ENCODE measurements at places on chromosomes 3 and 15.

GRCh38 chr3:51904034-51904823, 1.1 kb upstream of the IQCF1 start:
- peaks cover 21% of the 10 kb centered on the region for H3K27me3 ChIP-seq
- H3K4me3 ChIP-seq, result no peak overlapping the region
- no peak overlapping the region for H3K27ac ChIP-seq
- peaks cover 6% of the 10 kb centered on the region for H3K36me3 ChIP-seq
- H3K4me1 ChIP-seq, result peaks cover 11% of the 10 kb centered on the region

DNA sequence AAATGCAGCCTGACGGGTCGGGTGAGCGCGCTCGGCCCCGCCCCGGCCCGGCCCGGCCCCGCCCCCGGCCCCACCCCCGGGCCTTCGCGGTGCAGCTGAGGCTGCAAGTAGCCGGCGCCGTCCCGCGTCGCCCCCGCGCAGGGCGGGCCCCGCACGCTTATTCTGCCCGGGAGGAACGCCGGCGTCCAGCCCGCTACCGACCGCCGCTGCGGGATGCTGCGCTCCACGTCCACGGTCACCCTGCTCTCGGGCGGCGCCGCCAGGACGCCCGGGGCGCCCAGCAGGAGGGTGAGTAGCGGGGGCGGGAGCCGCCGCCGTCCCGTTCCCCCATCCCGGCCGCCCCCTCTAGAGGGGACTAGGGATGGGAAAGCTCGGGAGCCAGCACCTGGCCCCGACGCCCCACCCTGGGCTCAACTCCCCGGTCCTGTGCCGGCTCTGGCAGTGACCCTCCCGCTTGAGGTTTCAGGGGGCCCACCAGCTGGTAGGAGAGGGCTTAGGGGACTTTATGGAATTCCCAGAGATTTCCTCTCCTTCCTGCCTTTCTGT, at the start of gene MYZAP:
Gene MYZAP, plus strand, starts transcription at position 83 of the 546 bp plus-strand sequence. Its CDS starts 131 bp downstream, at position 214.
- H3K4me1 ChIP-seq, result peaks cover 17% of the 10 kb centered on the region
- peak; percentile 81 for ATAC-seq
- H3K27me3 ChIP-seq, result peaks cover 32% of the 10 kb centered on the region
- H3K27ac ChIP-seq, result no peak within 1 kb of the TSS
- peak within 1 kb of the TSS; percentile 58 for H3K4me3 ChIP-seq

GRCh38 chr15:90585863-90586262, 56.1 kb downstream of the CRTC3 start:
- peaks cover 32% of the 10 kb centered on the region for H3K36me3 ChIP-seq
- no peaks in the 10 kb centered on the region for H3K27me3 ChIP-seq
- peaks cover 37% of the 10 kb centered on the region for H3K4me1 ChIP-seq
- no peak for ATAC-seq
- no peak overlapping the region for H3K27ac ChIP-seq

DNA sequence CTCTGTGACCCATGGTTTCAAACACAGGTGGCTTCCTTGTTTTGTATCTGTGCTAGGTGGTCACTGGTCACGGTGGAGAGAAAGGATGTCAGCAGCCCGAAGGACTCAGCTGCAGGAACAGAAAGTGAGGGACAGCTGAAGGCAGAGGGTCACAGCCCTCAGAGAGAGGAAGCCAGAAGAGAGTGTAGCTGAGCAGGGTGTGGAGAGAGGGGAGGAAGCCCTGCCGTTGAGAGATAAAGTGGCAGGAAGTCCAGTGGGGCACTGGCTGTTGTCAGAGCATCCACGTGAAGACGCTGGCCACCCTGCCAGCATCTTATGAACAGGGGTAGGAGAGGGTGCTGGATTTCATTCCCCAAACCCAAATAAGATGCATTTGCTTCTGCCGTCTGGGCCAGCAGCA, 36.9 kb downstream of the LIMD1 start:
- H3K4me3 ChIP-seq, result no peak overlapping the region
- no peak for ATAC-seq
- H3K36me3 ChIP-seq, result peaks cover 9% of the 10 kb centered on the region
- peaks cover 17% of the 10 kb centered on the region for H3K4me1 ChIP-seq

DNA sequence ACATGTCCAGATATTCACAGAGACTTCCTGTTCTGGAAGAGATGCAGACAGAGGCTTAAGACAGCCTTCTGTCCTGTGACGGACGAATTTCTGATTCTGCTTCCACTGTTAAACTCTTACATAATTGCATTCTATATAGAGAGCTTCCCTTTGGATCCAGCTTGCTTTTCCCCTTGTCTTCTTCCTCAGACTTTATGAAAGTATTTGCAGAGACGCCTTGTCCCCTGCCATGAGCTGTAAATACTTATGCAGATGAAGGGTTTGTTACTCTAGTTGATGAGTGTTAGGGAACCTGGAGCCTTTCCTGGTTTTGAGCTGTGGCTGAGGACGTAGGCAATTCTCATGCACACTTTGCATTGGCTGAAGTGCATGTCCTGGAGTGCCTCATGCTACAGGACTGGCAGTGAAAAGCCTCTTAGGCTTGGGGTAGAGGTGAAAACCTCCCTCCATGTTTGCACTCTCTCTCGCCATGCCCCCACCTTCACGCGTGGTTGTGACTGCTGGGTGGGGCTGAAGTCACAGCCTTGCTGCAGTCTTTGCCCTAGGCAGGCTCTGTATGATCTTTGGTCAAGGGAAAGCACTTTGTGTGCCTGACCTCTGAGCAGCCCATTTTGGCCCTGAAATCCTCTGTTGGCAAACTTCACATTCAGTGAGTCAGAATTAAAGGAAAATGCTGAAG, 286.6 kb downstream of the PTPRG start:
- ATAC-seq, result no peak
- H3K27ac ChIP-seq, result no peak overlapping the region
- no peak overlapping the region for H3K4me3 ChIP-seq
- no peaks in the 10 kb centered on the region for H3K36me3 ChIP-seq
- no peaks in the 10 kb centered on the region for H3K4me1 ChIP-seq

DNA sequence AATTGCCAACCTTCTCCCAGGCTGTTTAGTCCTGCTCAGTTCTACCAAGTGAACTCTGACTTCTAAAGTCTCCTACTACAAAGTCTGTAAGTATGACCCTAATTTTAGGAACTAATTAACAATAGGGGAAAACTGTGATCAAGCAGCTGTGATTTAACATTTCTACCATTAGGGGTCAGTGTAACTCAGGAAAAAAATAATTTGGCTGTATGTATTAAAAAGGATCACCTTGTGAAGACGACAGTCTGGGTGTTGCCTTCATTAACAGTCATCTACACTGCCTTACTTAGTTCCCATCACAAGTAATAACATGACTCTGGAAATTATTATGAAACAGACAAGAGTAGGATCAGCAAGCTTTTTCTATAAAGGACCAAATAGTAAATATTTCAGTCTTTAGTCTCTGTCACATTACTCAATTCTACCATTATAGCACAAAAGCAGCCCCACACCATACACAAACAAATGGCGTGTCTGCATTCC, 4.2 kb upstream of the NPHP3 start:
- H3K36me3 ChIP-seq, result peaks cover 4% of the 10 kb centered on the region
- peaks cover 8% of the 10 kb centered on the region for H3K27me3 ChIP-seq
- ATAC-seq, result no peak
- no peaks in the 10 kb centered on the region for H3K4me1 ChIP-seq
- H3K4me3 ChIP-seq, result no peak overlapping the region

- no peak overlapping the region for H3K27ac ChIP-seq
- no peak for ATAC-seq
- H3K4me1 ChIP-seq, result no peaks in the 10 kb centered on the region
- no peaks in the 10 kb centered on the region for H3K36me3 ChIP-seq
- H3K27me3 ChIP-seq, result peaks cover 11% of the 10 kb centered on the region
Measured at GRCh38 chr3:36776436-36776835, 12.1 kb upstream of the DCLK3 start.

- no peaks in the 10 kb centered on the region for H3K27me3 ChIP-seq
- no peak for ATAC-seq
- H3K27ac ChIP-seq, result no peak overlapping the region
Measured at GRCh38 chr3:104510131-104510849, 856.4 kb upstream of the ALCAM start.

DNA sequence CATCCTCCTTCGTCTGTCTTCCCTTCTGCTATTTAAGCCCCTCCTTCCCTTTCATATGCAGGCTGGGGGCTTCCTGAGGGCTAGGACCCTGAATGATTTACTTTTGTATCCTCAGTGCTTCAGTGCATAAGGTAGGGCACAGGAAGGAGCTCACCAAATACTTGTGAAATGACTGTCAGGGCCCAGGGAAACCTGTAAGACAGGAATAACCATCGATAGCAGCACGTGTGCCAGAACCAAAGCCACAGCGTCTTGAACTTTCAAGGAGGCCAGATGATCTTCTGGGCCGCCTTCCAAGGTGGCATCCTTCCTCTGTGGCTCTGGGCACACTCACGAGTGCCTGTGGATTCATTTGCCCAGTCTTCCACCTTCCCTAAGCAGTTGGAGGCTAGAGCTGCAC, 3.9 kb downstream of the TMED3 start:
- no peak overlapping the region for H3K4me3 ChIP-seq
- H3K27ac ChIP-seq, result no peak overlapping the region
- H3K27me3 ChIP-seq, result no peaks in the 10 kb centered on the region
- peaks cover 48% of the 10 kb centered on the region for H3K4me1 ChIP-seq
- H3K36me3 ChIP-seq, result peaks cover 75% of the 10 kb centered on the region
- ATAC-seq, result no peak

- no peak overlapping the region for H3K4me3 ChIP-seq
- no peaks in the 10 kb centered on the region for H3K36me3 ChIP-seq
- no peak overlapping the region for H3K27ac ChIP-seq
- H3K27me3 ChIP-seq, result no peaks in the 10 kb centered on the region
- H3K4me1 ChIP-seq, result no peaks in the 10 kb centered on the region
Measured at GRCh38 chr15:77517579-77517978, 96.9 kb downstream of the HMG20A start.

- no peaks in the 10 kb centered on the region for H3K27me3 ChIP-seq
- peak overlapping the region; percentile 68 for H3K4me3 ChIP-seq
- H3K36me3 ChIP-seq, result peaks cover 87% of the 10 kb centered on the region
- peaks cover 54% of the 10 kb centered on the region for H3K4me1 ChIP-seq
- no peak overlapping the region for H3K27ac ChIP-seq
Measured at GRCh38 chr3:71110385-71111222, 472.9 kb downstream of the FOXP1 start.

DNA sequence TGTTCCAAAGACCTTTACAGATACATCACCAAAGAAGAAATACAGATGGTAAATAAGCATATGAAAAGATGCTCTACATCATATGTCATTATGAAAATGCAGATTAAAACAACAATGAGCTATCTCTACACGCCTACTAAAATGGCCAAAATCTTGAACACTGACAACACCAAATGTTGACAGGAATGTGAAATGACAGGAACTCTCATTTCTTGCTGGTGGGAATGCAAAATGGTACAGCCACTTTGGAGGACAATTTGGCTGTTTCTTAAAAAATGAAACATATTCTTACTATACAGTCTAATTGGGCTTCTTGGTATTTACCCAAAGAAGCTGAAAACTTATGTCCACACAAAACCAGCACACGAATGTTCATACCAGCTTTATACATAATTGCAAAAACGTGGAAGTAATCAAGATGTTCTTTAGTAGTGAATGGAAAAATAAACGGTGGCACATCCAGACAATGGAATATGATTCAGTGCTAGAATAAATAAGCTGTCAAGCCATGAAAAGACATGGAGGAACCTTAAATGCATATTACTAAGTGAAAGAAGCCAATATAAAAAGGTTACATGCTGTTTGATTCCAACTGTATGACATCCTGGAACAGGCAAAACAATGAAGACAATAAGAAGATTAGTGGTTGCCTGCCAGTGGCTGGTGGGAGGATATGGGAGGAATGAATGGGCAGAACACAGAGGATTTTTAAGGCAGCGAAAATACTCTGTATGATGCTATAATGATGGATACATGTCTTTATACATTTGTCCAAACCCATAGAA, 81.3 kb upstream of the NEDD4 start:
- H3K4me1 ChIP-seq, result no peaks in the 10 kb centered on the region
- H3K27ac ChIP-seq, result no peak overlapping the region
- no peaks in the 10 kb centered on the region for H3K36me3 ChIP-seq
- peaks cover 9% of the 10 kb centered on the region for H3K27me3 ChIP-seq
- no peak overlapping the region for H3K4me3 ChIP-seq

DNA sequence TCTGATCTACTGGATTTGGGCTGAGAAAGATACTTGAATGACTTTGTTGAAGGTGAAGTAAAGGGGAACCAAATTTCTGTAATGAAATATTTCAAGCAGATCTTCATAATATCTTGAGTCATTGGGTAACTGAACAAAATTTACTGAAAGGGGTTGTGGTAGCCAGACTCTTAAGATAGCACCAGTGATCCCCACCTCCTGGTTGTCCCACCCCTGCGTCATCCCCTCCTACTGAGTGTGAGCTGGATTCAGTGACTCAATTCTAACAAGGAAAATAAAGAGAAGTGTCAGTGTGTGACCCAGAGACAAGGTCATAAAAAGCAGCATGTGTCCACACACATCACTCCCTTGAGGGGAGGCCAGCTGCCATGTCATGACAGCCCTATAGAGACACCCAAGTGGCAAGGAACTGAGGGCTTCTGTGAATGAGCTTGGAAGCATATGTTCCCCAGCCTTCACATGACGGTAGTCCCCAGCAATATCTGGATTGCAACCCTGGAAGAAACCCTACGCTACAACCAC, 107.1 kb downstream of the MECOM start:
- ATAC-seq, result no peak
- H3K4me3 ChIP-seq, result no peak overlapping the region
- no peaks in the 10 kb centered on the region for H3K4me1 ChIP-seq
- H3K27me3 ChIP-seq, result no peaks in the 10 kb centered on the region
